ENCODE measurements at places on chromosomes 11 and 22. TPM values are rescaled to one million over a fixed set of nuclear protein-coding genes. Genes with fewer than 3 reads are reported as not detected.

The CREB3L1 gene
- total RNA-seq, result 5.8 TPM

The LUZP2 gene
- total RNA-seq, result not detected

The OR51G2 gene
- not detected for total RNA-seq

The PPME1 gene
- 59.6 TPM for total RNA-seq

The MYBPC3 gene
- not detected for total RNA-seq

The WEE1 gene
- total RNA-seq, result 19.1 TPM

The OR5P2 gene
- total RNA-seq, result not detected

The JRKL gene
- 5.2 TPM for total RNA-seq

The ANO1 gene
- 1.1 TPM for total RNA-seq

The POU2AF2 gene
- not detected for total RNA-seq

The CRYBB1 gene
- total RNA-seq, result not detected

The PRG3 gene
- not detected for total RNA-seq

The PPP6R3 gene
- total RNA-seq, result 52.2 TPM

The MCAT gene
- 25.9 TPM for total RNA-seq

The OR51F1 gene
- not detected for total RNA-seq

The F2 gene
- total RNA-seq, result 2.1 TPM

The SIRT3 gene
- total RNA-seq, result 19.5 TPM

The SMC1B gene
- total RNA-seq, result 0.02 TPM

The CEND1 gene
- 1.6 TPM for total RNA-seq

The LRRC32 gene
- total RNA-seq, result 0.15 TPM

The LMO2 gene
- 0.62 TPM for total RNA-seq

The MRGPRX3 gene
- total RNA-seq, result not detected

The CAT gene
- 39.8 TPM for total RNA-seq

The AAMDC gene
- 25.9 TPM for total RNA-seq

The HNRNPUL2 gene
- total RNA-seq, result 37.0 TPM

The SELENOH gene
- 142 TPM for total RNA-seq

The GGTLC2 gene
- not detected for total RNA-seq

The NTM gene
- total RNA-seq, result not detected

The HSPB2 gene
- total RNA-seq, result not detected

The OR5D16 gene
- total RNA-seq, result not detected

The PTGDR2 gene
- not detected for total RNA-seq

The DTX4 gene
- 4.9 TPM for total RNA-seq

The RPS6KB2 gene
- 52.1 TPM for total RNA-seq
